ENCODE measurements at places on chromosomes 7 and 10.

- DNase-seq = no peak
These were observed 295.6 kb downstream of the DPP6 start for GRCh38 chr7:154347700-154348266.

DNA sequence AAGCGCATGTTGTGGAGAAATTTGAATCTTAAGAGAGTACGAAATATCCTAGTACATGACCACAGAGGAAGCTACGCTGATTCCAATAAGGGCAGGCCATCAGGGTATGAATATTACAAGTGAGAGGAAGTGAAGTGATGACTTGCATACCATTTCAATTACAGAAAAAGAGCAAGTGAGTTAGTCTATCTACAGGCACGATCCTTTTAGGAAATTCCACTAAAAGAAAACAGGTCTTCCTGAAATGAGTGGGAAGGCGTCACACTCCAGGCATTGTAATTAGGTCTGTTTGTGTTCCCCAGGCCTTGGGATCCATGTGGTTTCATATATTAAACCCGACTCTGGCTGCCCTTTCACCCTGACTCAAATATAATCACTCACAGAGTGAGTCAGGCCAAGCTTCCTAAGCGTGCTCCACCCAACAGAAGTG lies 152.5 kb downstream of the SEMA3A start:
- no peak for DNase-seq

- no peak for DNase-seq
These were observed 10.1 kb downstream of the CHN2 start for GRCh38 chr7:29204491-29205272.

GRCh38 chr10:102602272-102603045 lies 41.8 kb upstream of the TRIM8 start:
- no peak for DNase-seq

DNA sequence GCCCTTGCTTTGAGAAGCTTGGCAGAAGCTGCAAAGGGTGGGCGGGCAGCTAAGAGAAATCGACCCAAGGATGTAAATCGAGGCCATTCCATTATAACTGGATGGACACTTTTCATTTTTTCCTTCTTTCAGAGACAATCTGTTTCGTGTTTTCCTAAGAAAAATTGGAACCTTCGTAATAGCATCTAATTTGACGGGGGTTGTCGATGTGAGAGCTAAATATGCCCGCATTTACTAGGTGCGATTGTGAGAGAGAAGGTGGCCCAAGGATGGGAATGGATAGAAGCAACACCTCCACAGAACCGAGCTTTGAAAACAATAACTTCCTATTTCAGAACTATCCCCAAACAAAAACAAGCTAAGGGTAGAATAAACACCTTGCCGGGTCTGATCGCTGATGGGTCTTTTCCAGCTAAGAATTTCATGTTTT lies 848 bp upstream of the HOXA4 start:
- no peak for DNase-seq

DNA sequence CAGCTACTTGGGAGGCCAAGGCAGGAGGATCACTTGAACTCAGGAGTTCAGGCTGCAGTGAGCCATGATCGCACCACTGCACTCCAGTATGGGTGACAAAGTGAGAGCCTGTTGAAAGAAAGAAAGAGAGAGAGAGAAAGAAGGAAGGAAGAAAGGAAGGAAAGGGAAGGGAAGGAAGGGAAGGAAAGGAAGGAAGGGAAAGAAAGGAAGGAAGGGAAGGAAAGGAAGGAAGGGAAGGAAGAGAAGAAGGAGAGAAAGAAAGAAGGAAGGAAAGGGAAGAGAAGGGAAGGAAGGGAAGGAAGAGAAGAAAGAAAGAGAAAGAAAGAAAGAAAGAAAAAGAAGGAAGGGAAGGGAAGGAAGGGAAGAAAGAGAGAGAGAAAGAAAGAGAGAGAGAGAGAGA lies 61.5 kb downstream of the CLIP2 start:
- DNase-seq = no peak

GRCh38 chr7:5500777-5501350 lies 77.2 kb upstream of the TNRC18 start:
- DNase-seq = no peak

DNA sequence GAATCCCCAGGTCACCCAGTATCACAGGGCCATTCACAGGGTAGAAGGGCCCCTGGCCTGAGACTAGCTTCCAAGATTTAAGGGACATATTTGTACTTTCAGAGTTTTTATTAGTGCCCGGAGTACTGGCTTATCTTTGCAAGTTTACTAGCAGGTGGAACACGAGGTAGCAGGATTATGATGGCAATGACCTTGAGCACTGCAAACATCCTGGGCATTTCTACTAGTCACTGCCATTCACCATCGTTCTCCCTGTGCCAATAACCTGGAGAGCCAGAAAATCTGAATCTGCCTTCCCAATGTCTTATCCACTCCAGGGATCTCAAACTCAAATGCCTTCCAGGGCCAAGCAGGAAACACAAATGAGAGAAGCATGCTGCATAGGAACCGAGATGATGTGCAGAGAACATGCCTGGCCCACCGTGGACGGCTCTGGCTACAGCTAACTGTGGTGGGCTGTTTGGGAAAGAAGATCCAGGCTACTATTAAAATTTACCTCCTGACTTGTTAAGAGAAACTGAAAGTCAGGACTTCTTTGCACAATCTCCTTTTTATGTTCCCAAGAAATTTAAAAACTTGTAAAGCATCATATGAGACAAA lies 16.7 kb downstream of the FAM53B start:
- no peak for DNase-seq

- no peak for DNase-seq
These were observed 140.4 kb downstream of the NRBF2 start for GRCh38 chr10:63273577-63273976.

DNA sequence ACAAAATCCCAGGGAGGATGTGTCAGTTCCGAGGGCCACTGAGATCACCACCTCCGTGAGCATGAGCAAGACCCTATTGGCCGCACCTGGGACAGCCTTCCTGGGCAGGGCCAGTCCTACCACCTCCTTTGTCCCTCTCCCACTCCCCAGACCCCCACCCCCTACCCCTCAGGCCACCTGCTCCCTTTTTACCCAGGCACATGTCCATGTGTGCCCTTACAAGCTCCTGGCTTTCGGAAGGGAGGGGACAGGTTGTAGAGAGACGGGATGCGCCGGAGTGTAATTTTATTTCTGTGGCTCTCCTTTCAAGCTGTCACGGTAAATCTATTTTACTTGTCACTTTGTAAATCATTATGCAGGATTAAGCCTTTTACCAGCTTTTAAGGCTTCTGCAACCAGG lies 20.9 kb downstream of the ZMIZ1 start:
- DNase-seq = no peak

Measured in NCI-H1092 treated with DMSO at 0.1 percent for 48 hours (cell line).